ENCODE measurements at places on chromosomes 1 and 21.
A peak's percentile ranks its signal among the peaks of the same experiment; 100 is the strongest.

DNA sequence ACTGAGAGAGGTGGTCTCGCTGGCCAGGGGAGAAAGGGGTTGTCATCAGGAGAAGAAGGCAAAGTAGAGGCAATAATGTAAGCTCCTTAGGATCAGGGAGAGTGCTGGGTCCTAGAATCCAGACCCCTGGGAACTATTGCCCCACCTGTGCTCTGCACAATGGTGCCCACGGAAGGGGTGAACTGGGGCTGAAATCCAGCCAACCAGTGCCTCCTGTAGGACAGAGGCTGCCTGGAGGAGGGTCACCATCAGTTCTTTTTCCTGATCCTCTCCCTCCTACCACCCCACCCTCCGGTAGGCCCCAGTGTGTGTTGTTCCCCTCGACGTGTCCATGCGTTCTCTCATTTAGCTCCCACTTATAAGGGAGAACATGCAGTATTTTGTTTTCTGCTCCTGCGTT lies 52.9 kb upstream of the ATP2B4 start:
- no peak for DNase-seq

DNA sequence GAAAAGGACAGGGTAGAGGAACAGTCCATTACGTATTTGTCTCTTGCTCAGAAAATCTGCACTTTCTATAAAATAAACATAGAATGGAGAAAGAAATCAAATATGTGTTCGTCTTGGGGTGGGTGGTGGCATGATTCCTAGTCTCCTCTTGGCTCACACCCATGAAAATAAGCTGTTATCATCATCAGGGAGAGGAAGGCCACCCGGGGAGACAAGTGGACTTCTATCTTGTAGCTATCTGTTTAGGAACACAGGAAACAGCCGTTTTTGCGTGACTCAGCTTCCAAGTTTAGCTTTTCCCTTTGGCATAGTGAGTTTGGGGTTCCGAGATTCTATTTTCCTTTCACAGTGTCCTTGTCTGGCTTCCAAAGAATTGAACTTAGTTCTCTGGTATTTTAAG lies 622.3 kb downstream of the PTPRU start:
- no peak for DNase-seq

DNA sequence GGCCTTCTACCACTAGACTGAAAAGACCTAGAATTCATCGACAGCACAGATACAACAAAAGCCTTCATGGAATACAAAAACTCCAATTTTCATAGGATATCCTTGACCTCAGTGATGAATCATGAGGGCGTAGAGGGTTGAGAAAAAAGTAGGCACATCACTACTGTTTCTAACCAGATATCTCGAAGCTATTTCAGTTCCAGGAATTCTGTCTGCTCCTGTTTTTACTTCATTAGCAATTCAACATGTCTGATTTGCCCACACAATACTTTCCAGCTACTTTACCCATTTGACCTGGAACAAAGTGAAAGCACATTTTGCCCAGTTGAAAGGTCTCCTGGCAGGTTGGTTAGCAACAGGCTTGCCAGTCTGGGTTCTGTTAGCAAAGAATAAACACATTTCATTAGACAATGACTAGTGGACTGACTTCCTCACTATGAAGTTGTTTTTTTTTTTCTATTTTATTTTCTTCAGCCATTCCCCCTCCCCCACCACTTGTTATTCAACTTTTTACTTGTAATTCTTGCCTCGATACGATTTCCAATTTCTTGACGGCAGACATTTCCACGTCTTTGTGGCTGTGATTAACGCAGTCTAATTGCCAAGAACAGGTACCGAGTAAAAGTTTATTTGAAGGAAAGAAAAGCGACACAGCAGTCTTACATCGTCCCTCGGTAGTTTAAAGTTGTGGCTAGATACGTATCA lies 4.0 kb upstream of the ZBTB18 start:
- DNase-seq: peak; percentile 27

DNA sequence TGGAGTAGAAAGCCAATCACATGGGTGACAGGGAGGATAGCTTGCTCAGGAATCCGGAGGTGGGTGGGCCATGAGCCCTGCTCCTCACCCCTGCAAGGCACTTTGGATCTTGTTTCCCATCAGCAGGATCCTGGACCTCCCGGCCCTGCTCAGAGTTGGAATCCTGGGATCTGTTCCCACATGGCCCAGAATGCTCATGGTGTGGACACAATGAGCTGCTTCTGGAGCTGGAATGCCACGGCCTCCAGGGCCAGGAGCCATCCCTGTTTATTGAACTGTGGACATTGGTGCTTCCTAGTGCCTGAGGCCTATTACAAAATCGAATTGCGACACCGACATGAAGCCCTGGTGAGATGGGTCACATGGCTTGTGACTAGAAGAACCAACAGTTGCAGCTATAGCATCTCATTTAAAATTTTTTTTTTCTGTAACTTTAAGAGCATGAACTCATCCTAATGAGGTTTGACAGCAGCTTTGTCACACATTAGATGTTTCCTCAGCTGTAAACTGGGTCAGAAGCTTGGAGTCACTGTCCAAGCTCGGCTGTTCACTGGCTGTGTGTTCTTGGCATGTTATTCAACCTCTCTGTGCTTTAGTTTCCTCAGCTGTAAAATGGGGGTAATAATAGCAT lies 40.4 kb upstream of the GOLT1A start:
- no peak for DNase-seq

DNA sequence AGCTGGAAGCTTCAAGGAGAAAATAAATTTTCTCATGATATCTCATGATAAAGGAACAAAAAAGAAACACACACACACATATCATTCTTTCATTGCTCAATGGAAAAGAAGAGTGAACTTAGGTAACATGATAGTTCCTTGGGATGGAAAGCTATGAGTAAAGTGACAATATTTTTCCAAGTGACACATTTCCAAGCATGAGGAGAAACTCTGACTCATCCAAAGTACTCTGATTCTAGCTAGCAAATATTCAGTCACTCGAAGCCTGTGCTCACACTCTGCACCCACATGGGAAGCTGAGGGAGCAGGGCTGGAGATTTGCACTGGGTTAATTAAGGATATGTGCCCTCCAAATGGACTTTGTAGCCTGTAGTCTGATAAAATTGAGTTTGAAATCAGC lies 222.4 kb downstream of the LRRC40 start:
- DNase-seq: no peak

GRCh38 chr1:212225416-212225815 lies 59.8 kb upstream of the PPP2R5A start:
- peak; percentile 78 for DNase-seq

DNA sequence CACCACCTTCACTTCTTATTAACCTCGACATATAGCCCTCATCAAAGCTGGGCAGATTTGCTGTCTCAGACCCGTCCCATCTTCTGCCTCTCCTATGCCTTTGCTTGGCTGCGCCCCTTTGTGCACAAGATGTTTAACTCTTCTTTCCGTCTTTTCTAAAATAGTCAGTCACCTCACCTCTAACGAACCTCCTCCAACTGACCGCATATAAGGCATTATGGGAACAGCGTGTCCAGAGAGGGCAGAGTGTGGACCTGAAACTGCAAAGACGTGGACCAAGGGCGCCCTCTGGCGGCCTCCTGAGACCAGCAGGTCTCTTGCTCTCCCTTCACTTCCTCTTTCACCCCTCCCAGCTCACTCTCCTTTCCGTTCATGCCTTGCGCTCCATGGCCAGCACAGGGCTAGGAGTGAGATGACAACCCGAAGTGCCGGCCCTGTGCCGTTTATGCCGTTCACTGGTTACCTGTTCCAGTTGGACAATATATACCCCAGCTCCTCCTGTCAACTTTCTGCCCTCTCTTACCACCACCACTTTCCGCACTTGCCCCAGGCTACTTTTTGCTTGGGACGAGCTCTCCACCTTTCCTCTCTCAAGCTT lies 2.5 kb upstream of the METTL25B start:
- peak; percentile 84 for DNase-seq

DNA sequence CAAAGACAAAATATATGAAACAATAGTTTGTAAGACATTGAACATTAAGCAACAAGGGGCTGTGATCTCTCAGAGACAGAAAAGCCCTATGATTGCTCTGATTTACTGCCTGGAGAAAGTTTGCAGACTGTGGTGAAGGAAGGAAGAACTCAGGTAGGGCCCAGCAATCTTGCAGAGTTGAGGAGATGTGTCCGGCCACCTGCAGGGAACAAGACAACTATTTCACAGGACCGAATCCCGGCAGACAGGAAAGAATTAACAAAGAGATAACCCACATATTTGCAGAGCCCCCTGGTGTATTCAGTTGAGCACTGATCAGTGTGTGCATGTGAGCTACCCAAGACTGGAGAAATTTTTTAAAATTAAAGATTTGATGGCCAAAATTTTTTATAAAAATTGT lies 58.3 kb upstream of the FMN2 start:
- DNase-seq: no peak

DNA sequence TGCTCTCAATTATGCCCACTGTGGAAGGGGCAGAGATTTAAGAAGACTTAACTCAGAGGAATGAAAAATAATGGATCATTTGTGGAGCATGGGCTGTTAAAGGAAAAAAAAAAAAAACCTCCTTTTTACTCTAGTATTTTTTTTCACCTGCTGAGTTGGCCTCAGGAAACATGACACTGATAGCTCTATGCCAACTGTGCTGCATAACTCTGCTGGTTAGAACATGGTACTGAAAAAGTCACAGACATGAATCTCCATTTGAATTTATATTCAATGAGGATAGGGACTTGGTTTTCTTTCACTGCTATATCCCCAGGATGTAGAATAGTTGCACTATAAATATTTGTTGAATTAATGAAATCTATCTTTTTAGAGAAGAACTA lies 86.1 kb upstream of the KIAA0040 start:
- DNase-seq: no peak

GRCh38 chr1:159895836-159896545 lies 4.0 kb downstream of the CFAP45 start:
- DNase-seq: no peak

- DNase-seq: no peak
These were observed 36.6 kb downstream of the PTGS2 start for GRCh38 chr1:186643614-186644013.

DNA sequence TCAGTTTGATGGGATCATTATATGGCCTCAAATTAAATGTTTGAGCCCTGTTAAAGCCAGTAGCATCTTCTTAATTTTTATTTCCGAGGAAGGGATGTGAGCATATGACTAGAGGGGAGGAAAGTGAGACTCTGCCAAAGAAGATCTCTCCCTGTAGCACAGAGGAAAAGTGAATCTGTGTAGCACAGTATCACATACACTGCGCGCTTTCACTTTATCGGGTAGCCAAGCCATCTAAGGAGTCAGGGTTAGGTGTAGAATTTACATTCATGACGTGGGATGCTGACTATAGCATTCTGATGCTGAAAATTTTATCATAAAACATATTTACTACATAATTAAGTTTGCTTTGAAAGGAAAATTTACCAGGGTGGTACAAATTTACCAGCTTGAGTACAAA lies 24.0 kb downstream of the LRRC8D start:
- peak; percentile 33 for DNase-seq

GRCh38 chr1:158374860-158375259 lies 21.2 kb downstream of the CD1E start:
- no peak for DNase-seq

DNA sequence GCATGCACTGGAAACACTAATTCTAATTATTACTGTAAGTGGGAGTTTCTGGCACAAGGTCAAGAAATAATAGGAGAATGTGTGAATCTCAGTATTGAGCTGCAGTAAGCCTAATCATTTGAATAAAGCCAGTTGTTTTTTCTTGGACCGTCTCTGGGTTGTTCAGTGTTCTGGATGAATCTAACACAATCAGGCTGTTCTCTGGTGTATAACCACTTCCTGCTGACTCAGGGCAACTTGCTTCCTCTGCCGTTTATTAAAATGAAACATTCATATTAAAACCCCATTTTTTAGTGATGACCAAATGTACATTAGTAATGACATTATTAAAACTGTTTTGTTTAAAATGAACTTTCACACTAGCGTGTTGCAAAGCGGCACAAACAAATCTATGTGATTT lies 273.1 kb upstream of the SNX7 start:
- DNase-seq: no peak

- no peak for DNase-seq
These were observed 58.1 kb downstream of the LHX4 start for GRCh38 chr1:180287988-180288705.

DNA sequence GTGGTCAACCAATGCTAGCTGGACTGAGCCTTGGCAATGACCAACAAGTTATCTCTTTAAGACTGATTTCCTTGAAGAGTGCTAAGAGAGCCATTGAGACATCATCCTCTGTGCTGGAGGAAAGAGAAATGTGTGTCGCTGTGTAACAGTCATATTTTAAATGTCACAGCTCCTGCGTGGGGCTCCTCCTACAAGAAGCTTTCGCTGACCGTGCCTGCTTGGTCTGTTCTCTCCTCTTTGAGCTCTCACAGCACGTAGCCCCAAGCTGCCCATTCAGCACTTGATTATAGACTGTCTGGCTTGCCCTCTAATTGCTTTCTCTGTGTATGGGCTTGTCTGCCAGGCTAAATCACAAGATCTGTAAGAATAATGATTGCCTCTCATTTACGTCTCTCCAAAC lies 221.3 kb downstream of the FOXD2 start:
- no peak for DNase-seq

- no peak for DNase-seq
These were observed 41.8 kb upstream of the TTC22 start for GRCh38 chr1:54842963-54843362.

DNA sequence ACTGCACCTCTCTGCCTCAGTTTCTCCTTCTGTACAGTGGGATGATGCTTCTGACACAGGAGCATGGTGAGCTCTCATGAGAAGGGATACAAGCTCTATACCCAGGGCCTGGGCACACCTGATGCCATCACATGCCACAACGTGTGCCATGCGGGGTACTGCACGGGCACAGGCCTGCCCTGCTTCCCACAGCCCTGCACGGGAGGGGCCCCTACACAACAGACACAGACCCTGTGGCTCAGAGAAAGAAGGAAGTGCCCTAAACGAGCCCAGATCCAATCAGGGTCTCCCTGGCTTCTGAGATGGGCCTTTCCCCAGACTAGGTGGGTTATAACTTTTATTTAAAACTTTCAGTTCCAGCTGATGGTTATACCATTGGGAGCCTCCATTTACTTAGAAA lies 24.6 kb downstream of the C2CD2 start:
- DNase-seq: no peak

DNA sequence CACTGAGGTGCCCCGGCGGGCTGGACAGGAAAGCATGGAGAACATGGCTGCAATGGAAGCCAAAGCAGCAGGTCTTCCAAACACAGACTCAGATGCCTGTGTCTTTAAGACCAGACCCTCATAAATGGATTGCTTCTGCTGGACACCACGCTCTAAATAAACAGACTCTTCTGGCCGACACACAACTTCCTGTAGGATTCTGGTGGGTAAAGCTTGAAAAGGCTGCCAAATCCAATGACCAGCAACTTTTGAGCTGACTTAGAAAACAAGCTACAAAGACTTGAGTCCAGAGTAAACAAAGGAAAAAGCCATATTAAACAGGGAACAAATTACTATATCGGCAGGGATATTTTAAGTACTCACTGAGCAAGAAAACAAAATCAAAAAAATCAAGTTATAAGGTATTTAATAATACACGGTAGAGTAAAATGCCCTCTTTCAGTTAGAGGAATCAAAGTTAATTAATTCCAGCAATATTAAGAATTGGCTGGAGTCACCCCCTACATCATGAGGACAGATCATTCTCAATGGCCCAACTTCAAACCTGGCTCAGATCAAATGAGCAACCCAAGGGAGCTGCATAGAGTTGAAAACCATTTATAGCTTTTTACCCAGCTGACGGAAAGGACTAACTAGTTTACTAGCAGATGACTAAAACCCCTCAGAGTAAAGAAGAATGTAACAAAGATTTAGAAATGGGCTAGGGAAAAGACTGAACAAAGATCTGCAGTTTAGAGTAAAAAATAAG lies 102.4 kb downstream of the TGFBR3 start:
- no peak for DNase-seq

All from CD8-positive, alpha-beta memory T cell (primary cell).